ENCODE measurements at places on chromosomes 2 and 18.

- no peak for DNase-seq
These were observed 138.8 kb downstream of the BCL11A start for GRCh38 chr2:60414495-60415138.

DNA sequence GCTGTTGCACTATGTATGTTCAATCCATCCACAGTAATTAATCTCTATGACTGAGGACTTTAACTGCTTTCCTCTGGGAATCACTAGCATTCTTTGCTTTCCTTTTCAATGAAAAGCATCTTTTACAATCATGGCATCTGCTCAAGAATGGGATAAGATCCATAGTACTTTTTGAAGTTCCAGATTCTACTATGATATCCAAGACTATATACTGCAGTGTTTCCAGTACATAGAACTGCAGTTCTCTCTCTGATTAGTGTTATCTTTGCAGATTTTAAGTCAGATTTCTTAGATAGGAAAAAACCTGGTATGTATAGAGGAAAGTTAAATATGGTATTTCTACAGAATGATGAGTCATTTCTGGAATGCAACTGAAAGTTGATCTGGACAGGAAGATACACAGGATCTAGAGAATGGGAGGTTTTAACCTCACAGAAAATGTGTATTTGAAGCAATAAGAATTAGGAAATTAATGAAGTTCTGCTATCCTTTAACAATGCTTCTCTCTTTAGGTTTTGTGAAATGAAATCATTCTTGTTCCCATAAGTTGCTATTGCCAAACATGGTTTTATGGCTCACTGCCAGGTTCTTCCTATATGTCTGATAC is 670.7 kb downstream of the ERBB4 start:
- DNase-seq = no peak

DNA sequence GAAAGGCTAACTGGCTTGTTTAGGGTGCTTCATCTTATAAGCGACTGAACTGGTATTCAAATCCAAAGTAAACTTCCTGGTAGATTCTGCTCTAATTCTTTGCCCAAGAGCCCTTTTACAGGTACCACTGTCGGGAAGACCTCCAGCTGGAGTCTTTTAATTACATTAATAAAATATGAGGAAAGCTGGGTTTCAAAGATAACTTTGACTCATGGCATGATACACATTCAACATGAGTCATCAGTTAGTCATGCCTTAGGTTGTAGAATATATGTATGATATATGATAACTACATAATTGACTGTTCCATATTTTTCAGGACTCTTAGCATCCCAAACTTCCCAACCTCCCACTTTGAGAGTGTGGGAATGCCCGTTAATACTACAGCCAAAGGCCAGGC is 32.3 kb downstream of the ZCCHC2 start:
- DNase-seq = no peak

- no peak for DNase-seq
These were observed 115.5 kb downstream of the NFATC1 start for GRCh38 chr18:79511271-79511670.

DNA sequence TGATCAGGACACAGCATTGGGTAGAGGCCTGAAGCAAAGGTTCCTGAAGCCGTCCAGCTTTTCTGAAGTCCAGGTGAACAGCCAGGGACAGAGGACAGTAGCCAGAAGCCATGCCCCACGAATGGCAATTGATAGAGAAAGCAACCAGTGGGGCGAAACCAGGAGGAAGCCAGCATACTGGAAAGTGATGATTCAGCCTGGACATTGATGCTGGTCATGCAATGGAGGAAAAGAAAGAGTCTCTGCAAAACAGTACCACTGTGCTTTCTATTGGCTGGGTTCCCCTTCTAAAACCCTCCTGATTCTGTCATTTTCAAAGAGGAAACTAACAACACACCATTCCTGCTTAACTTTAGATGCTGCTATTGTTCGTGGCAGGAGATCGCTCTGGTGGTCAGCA is 221.4 kb upstream of the EPAS1 start:
- DNase-seq = no peak

- DNase-seq = no peak
These were observed 52.1 kb downstream of the MTCL1 start for GRCh38 chr18:8757396-8757997.

DNA sequence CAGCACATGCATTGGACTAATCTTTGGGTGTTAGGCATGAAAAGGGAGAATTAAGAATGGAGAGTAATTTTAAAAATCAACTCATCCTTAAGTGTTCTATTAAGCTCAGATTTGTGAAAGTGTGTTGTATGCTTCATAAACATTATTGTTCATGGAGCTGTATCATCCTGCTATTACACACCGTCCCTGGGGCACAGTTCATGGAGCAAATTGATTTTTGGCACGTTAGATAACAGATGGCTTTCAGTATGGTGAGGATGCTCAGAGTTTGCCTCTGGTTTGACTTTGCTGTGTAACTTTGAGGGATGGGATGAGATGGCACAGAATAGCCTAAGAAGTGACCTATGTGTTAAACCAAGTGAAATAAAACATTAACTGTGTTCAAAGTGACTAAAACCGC is 97.1 kb downstream of the MGAT5 start:
- no peak for DNase-seq

Measured in skin of body (tissue), 3 donors.